Right ventricle myocardium superior (tissue), 1 donor: ENCODE measurements at places on chromosomes 2 and 18. TPM values are rescaled to one million over a fixed set of nuclear protein-coding genes. Genes with fewer than 3 reads are reported as not detected.

DNA sequence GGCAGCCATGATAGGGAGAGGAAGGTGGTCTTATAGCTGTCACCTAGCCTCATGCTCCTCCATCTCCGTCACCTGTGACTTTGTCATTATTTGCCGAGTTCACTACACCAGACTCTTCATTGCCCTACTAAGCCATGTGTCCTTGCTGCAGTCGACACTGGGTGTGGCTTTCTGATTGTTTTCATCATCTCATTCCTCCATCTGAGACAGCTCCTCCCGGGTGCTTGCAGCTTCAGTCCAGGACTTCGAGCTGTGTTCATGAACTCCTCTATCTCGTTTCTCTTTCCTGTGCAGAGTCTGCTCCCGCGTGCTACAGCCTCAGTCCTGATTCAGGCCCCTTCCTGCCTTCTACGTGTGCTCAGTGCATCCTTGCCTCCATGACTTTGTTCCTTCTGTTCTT, 295.1 kb upstream of the TNP1 start:
- no peak for DNase-seq

- DNase-seq, result no peak
Measured at GRCh38 chr2:150997066-150997465, 264.6 kb downstream of the RBM43 start.

IL36B gene
- total RNA-seq, result not detected

L3MBTL4 gene
- 0.59 TPM for total RNA-seq

- DNase-seq, result no peak
Measured at GRCh38 chr2:195343540-195343939, 313.5 kb upstream of the SLC39A10 start.

DNA sequence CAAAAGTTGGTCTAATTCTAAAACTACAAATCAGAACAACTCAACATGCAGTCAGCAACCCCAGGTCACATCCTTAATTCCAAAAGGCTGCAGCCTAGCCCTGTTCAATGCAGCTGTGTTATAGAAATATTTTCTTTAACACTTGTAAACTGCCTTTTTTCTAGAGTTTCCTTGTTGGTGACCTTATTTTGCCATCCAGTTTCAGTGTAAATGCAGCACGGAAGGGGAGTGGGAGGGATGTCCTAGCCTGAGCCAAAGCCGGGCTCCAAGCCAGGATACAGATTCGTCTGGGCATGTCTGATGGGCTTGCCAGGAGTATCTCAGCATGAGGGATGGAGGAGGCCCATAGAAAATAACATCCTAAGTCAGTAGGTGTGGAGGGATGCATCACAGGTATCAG, 17.7 kb upstream of the SP3 start:
- DNase-seq, result peak; percentile 59

- DNase-seq, result no peak
Measured at GRCh38 chr2:47639467-47639866, 143.5 kb upstream of the MSH6 start.

SERPINB11 gene
- not detected for total RNA-seq

- DNase-seq, result no peak
Measured at GRCh38 chr18:79784071-79784913, 13.4 kb upstream of the KCNG2 start.

GRCh38 chr2:17362956-17363355, 155.3 kb downstream of the RAD51AP2 start:
- no peak for DNase-seq

DNA sequence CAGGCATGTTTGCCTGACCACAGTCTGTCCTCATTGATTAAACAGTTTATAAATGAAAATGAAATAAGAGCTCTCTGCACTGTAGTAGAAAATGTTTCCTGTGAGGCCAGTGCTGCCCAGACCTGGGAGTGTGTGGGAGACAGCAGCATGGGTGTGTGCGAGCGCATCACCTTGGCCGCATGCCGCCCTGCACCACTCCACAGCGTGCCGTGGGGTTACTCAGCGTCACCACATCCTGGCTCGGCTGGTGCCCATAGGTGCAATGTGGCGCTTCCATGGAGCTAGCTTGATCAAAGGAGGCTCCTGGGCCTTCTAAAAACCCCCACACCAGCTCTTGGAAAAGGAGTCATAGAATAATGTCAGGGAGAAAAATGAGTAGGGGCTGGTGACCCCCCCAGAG, 76.0 kb upstream of the EPC2 start:
- no peak for DNase-seq

GRCh38 chr2:220687231-220687843, 884.8 kb downstream of the EPHA4 start:
- DNase-seq, result peak; percentile 65

DNA sequence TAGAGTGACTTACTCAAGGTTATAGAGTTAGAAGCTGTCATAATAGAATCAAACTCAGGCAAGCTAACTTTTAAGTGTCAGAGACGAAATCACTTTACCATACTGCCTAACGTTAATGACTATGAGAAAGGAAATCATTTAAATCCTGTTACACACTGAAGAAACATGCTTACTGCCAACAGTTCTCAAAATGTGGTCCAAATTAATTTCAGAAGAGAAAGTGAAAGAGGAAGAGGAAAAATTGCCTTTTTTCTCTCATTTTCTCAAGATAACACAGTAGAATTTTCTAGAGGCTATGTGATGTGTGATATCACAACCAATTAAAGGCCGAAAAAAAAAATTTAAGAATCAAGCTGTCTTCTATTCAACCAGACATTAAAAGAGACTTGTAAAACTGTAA, 1362.7 kb upstream of the CHAC2 start:
- DNase-seq, result no peak
